ENCODE measurements at places on chromosomes 11 and 22.

DNA sequence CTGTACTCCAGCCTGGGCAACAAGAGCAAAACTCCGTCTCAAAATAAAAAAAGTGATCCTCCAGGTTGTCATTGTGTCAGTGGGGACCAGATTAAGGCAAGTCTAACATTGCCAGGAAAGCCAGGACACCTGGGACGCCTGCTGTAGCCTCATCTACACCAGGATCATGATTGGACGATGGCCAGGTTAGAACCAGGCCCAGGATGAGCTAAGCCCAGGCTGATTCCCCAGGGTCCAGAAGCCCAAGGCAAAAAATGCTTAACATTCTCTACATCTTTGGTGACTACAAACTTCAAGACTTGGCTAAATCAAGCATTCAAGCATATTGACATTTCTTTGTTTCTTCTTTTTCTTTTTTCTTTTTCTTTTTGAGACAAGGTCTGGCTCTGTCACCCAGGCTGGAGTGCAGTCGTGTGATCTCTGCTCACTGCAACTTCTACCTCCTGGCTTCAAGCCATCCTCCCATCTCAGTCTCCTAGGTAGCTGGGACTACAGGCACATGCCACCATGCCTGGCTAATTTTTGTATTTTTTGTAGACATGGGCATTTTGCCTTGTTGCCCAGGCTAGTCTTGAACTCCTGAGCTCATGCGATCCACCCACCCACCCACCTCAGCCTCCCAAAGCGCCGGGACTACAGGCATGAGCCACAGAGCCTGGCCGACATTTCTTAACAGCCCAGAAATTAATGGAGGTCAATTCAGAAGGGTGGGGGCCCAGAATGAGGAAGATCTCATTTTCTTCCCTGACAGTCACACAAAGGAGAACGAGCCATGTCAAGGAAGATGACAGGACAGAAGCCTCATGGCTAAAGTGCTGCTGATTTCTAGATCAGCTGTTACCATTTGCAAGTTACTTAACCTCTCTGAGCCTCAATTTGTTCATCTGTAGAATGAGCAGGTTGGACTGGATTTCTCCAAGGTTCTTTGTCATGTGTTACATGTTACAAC lies 12.5 kb upstream of the PTPRJ start:
- DNase-seq: no peak

DNA sequence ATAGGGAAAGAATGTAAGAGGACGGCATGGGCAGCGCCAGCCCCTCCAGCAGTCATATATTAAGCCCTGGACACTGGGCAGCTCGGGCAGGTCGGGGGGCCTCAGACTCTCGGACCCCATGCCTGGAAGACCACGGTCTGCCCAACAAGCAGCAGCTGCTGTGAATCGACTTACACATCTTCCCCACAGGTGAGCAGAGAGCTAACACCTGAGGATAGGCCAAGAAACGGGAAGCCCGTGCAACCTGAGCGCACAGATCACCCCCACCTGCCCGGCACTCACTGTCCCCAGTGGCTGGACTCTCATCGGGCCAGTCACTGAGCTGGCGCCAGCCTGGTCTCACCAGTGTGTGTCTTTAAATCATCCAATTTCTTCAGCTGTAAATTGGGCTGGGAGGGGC lies 4.7 kb upstream of the TCF20 start:
- DNase-seq: no peak

- DNase-seq: no peak
Observed at GRCh38 chr11:133041928-133042882, 490.1 kb downstream of the OPCML start.

- DNase-seq: no peak
Observed at GRCh38 chr11:22304337-22304961, 33.7 kb upstream of the SLC17A6 start.
